Psoas muscle (tissue), 8 donors: ENCODE measurements at places on chromosomes 6 and 20.

DNA sequence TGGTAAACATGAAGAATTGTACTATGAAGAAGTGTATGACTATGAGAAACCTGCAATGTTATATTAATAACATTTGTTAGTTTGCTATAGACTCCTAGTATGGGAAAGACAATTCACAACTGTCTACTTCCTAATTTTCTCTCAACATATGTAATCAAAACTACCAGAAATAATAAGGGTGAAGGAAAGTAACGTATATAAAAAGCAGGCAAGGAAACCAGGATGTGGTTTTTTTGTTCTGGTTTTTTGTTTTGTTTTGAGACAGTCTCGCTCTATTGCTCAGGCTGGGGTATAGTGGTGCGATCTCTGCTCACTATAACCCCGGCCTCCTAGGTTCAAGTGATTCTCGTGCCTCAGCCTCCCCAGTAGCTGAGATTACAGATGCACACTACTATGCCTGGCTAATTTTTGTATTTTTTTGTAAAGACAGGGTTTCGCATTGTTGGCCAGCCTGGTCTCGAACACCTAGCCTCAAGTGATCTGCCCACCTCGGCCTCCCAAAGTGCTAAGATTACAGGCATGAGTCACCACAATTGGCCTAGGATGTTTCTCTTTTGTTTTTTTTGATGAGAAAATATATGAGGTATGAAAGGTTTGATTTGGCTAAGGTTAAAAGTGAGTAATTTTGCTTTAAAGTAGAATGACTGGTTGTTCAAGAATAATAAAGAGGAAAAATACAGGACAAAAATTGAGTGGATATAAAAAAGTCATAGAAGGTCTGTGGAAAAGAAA is 83.1 kb downstream of the PTCHD4 start:
- no peak for DNase-seq

- DNase-seq = no peak
Measured at GRCh38 chr6:20252311-20252710, 40.0 kb upstream of the MBOAT1 start.

DNA sequence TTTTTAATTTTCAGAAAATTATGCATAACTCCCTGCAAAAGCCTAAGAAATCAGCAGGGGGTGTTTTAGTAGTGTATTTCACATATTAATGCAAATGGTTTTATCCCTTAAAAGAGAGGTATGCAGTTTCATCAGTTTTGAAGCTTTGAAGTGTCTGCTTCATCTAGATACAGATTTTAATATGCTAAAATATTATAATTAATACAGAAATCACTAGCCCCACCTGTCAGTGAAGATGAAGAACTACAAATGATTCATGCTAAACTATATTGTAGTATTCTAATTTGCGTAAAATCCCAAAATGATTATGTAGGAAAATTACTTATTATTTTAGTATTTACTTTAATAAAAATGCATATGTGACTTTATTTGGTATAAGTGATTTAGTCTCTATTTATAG is 2.9 kb upstream of the TFB1M start:
- DNase-seq = no peak

DNA sequence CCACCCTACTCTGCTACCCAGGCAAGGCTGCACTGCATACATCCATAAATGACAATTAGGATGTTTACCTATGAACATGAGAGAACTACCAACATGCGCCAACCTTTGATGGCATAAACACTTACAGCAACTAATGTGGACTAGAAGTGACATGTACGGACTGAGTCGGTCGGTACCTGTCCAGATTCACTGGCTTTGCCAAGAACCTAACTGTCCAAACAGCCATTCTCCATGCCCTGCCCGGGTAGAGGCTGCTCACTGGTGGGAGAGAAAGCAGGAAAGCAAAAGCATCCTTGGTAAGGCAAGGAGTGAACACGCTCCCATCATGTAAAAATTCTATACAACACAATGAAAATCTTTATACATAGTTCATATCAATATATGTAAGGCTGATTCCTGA is 30.0 kb downstream of the SYNDIG1 start:
- no peak for DNase-seq

GRCh38 chr6:144590532-144590931 is 305.4 kb downstream of the UTRN start:
- DNase-seq = no peak

DNA sequence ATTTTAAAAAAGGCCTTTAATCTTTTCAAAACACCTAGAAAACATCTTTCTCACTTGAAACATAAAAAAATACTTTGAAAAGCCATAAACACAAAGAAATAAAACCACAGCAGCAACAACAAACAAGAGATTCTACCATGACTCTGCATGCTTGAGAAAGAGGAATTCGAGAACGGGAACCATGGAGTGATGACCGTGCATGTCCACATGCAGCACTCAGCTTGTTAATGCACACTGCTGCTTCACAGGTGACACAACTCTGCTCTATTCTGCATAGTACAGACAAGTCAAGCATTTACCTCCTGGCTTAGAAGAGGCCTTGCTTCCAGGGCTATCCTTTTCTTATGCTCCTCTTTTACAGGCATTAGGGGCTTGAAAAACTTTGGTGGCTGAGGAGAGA is 64.9 kb upstream of the NUP153 start:
- no peak for DNase-seq

DNA sequence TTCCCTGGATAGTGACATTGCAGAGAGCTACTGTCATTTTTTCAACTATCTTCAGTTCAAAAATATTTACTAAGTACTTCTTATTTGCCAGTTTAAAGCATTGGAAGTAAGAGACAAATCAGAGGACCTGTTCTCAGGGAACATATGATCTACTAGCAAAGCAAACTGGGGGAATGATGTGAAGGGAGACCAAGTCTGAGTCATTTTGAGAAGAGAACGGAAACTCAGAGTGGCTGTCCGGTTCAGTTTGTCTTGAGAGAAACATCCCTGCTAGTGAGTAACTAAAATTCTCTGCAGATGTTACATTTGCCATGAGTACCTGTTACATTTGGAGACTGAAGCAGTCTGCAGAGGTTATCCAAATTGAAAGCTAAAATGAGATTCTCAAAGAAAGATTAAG is 118.3 kb downstream of the KCNQ5 start:
- DNase-seq = no peak

GRCh38 chr6:4928426-4928825 is 75.4 kb downstream of the RPP40 start:
- no peak for DNase-seq
